Activated naive CD8-positive, alpha-beta T cell treated with anti-CD3 and anti-CD28 coated beads, Interleukin-2, amount 50 U/mL, for 24 hours (primary cell): ENCODE measurements at places on chromosomes 6 and 20.

DNA sequence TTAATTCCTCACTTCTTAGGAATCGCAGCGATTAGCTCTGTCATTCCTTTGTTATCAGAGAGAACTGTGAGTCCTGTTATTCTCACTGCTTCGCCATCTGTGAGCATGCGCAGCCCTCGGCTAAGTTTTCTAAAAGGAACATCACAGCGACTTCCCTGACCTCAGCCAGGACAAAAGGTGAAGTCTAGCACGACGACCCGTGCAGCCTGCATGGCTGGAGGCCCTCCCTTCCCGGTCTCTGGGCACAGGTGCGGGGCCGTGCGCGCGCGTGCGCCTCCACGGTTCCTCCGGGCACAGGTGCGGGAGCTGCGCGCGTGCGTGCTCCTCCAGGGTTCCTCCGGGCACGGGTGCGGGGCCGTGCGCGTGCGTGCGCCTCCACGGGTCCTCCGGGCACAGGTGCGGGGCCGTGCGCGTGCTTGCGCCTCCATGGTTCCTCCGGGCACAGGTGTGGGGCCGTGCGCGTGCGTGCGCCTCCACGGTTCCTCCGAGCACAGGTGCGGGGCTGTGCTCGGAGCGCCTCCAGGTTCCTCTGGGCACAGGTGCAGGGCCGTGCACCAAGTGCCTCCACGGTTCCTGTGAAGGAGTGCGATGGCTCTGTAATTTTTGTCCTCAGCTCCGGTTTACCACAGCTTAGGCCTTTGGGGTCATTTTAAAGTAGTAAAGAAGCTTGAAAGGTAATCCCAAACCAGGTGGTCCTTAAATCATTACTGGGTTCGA lies 212.3 kb downstream of the ERMARD start:
- DNase-seq: no peak
- peaks cover 20% of the 10 kb centered on the region for H3K4me1 ChIP-seq
- no peak overlapping the region for H3K27ac ChIP-seq
- H3K36me3 ChIP-seq: no peaks in the 10 kb centered on the region
- peaks cover 3% of the 10 kb centered on the region for H3K27me3 ChIP-seq
- H3K4me3 ChIP-seq: peak overlapping the region; percentile 24

DNA sequence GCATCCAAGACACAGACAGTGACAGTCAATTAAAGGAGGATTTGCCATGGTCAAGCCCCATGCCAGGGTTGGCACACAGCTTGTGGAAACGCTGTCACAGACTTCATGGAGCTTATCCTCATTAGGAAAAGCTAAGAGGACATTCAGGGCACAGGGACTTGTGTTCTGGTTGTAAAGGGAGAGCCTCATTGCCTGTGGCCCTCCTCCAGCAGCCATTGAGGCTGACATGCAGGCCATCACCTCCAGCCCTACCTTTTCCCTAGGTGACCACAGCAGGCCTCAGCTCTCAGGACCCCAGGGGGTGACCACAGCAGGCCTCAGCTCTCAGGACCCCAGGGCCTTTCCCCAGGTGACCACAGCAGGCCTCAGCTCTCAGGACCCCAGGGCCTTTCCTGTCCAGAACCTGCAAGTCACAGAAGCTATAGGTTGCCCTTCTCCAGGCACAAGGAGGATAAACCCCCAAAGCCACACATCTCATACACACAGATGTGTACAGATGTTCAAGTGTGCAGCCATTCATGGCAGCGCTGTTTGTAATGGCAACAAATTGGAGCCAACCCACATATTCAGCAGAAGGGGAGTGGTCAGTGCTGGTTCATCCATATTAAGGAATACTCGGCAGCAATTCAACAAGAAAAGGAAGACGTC lies 26.1 kb downstream of the DUSP22 start:
- peaks cover 19% of the 10 kb centered on the region for H3K4me1 ChIP-seq
- H3K27me3 ChIP-seq: no peaks in the 10 kb centered on the region
- no peak overlapping the region for H3K4me3 ChIP-seq
- no peak for DNase-seq

- DNase-seq: no peak
- H3K36me3 ChIP-seq: no peaks in the 10 kb centered on the region
- no peak overlapping the region for H3K27ac ChIP-seq
- H3K27me3 ChIP-seq: peaks cover 8% of the 10 kb centered on the region
- no peak overlapping the region for H3K4me3 ChIP-seq
- no peaks in the 10 kb centered on the region for H3K4me1 ChIP-seq
These were observed 426.8 kb downstream of the QKI start for GRCh38 chr6:163841326-163841725.

- H3K27ac ChIP-seq: no peak overlapping the region
- no peaks in the 10 kb centered on the region for H3K27me3 ChIP-seq
- H3K4me3 ChIP-seq: no peak overlapping the region
- H3K36me3 ChIP-seq: no peaks in the 10 kb centered on the region
These were observed 331.5 kb downstream of the SAMD5 start for GRCh38 chr6:147839708-147840610.

DNA sequence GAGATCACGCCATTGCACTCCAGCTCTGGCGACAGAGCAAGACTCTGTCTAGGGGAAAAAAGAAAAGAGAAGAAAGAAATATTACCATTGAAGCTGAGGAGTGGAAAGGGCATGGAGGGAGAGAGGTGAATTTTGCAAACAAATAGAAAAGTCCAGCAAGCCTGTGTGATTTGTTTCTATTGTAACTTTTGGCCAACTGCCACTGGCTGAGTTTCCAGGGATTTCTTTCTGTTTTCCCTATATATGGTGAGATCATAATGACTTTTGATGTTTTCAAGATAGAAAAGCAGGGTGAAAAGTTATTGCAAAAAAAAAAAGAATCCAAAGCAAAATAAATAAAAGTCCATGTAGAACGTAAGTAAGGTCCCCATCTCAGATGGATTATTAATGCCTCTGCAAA lies 184.2 kb upstream of the RALGAPA2 start:
- H3K4me3 ChIP-seq: no peak overlapping the region
- no peaks in the 10 kb centered on the region for H3K4me1 ChIP-seq
- no peaks in the 10 kb centered on the region for H3K36me3 ChIP-seq

DNA sequence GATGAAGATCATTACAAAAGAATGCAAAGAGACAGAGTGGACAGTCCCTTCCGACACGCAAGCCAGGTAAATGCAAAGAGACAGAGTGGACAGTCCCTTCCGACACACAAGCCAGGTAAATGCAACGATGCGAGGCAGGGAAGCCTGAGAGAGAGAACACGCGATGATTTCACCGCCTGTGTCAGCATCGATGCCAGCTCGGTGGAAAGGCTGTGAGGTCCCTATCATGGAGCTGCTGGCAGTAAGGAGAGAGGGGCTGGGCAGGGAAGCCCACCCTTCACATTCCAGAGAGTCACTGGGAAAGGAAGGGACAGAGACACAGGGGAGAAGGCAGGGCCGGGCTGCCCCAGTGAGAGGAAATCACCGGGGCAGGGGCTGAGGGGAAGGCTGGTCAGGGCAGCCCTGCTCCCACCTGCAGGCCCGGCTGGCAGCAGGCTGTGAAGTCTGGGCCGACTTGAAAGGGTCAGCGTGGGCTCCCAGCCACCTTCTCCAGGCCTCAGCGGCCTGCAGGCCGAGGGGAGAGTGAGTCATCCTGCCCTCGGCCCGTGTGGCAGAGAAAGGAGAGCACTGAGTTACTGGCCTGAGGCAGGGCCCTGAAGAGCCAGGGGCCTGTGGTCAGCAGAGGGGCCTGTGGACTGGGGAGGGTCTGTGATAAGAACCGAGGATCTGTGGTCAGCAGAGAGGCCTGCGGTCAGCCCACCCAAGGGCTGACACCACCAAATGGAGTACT lies 80.4 kb downstream of the DACT2 start:
- no peaks in the 10 kb centered on the region for H3K36me3 ChIP-seq
- no peaks in the 10 kb centered on the region for H3K4me1 ChIP-seq
- H3K4me3 ChIP-seq: no peak overlapping the region
- no peaks in the 10 kb centered on the region for H3K27me3 ChIP-seq

DNA sequence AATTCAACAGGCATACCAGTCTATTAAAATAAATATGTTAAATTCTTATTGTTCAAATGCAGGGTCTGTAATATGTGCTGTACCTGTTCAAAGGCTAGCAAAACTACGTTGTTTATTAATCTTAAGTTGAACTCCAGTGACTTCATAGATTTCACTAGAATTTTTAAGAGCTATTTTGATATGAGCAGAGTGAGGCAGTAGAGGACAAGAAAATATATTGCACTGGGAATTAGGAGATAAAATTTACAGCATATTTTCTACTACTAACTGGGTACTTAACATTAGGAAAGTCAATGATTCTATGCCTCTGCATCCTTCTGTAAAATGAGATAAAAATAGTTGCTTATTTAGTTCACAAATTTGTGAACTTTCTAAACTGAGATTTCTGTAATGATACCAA lies 162.2 kb upstream of the BMP5 start:
- no peak overlapping the region for H3K4me3 ChIP-seq
- H3K27me3 ChIP-seq: no peaks in the 10 kb centered on the region
- no peak for DNase-seq
- no peaks in the 10 kb centered on the region for H3K4me1 ChIP-seq
- no peaks in the 10 kb centered on the region for H3K36me3 ChIP-seq
- H3K27ac ChIP-seq: no peak overlapping the region

GRCh38 chr6:158765499-158766068 lies 53.6 kb downstream of the EZR start:
- H3K36me3 ChIP-seq: peaks cover 72% of the 10 kb centered on the region
- H3K4me3 ChIP-seq: no peak overlapping the region
- H3K4me1 ChIP-seq: peaks cover 12% of the 10 kb centered on the region
- DNase-seq: no peak

- H3K36me3 ChIP-seq: peaks cover 25% of the 10 kb centered on the region
- H3K4me1 ChIP-seq: peaks cover 54% of the 10 kb centered on the region
- H3K27ac ChIP-seq: peak overlapping the region; percentile 28
- H3K27me3 ChIP-seq: no peaks in the 10 kb centered on the region
These were observed 3.0 kb upstream of the ABCF1 start for GRCh38 chr6:30568245-30568644.

DNA sequence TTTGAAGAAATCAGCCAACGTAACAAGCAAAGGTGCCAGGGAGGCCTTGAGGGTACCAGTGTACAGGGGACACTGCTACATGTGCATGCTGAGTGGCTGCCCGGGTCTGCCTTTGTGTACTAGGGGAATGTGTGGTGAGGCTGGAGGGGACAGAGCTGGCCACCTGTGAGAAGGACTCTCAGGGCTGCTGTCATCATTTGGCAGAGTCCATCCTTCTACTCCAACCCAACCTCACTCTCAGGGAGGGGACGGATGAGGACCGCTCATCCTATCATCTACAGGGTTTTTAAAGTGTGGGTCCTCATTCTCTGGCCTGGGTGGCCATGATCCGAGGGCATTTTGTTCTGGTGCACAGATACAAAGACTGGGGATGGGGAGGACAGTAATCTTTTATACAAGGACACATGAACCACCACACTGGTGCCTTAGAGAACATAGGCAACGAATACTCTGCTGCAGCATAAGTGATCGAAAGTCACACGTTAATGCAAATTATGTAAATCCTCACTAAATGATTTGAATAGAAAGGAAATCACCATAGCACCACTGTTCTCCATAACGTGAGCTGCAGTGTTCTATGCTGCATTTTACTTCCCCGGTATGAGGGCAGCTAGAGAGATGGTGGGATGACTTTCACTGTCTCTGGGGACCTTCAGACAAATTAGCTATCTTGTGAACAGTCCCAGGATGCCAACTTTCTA lies 181.4 kb downstream of the GMPR start:
- no peaks in the 10 kb centered on the region for H3K36me3 ChIP-seq
- H3K27ac ChIP-seq: peak overlapping the region; percentile 98
- H3K27me3 ChIP-seq: no peaks in the 10 kb centered on the region
